ENCODE measurements at places on chromosomes 1 and 21.

- DNase-seq = no peak
Measured at GRCh38 chr1:26220199-26220912, 13.6 kb upstream of the CEP85 start.

DNA sequence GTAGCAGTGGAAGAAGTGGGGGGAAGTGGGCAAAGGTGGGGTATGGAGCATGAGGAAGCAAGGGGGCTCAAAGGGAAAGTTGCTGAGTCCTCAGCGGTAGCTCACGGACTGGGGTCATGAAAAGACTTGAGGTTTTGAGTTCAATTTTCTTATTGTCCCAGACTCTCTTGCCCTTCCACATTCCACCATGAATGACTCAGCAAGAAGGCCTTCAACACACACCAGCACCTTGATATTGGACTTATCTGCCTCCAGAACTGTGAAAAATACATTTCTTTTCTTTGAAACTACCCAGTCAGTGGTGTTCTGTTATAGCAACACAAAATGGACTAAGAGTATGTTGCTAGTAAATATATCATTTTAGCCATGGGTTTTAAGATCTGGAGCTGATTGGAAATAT lies 17.3 kb upstream of the RHBDL2 start:
- DNase-seq = no peak

- DNase-seq = no peak
Measured at GRCh38 chr1:218558271-218558810, 213.2 kb downstream of the TGFB2 start.

- no peak for DNase-seq
Measured at GRCh38 chr1:22849770-22850169, 122.9 kb downstream of the LACTBL1 start.

- no peak for DNase-seq
Measured at GRCh38 chr1:88731475-88732269, 47.6 kb downstream of the PKN2 start.

- peak; percentile 22 for DNase-seq
Measured at GRCh38 chr1:62437273-62437940, 558 bp downstream of the USP1 start.

DNA sequence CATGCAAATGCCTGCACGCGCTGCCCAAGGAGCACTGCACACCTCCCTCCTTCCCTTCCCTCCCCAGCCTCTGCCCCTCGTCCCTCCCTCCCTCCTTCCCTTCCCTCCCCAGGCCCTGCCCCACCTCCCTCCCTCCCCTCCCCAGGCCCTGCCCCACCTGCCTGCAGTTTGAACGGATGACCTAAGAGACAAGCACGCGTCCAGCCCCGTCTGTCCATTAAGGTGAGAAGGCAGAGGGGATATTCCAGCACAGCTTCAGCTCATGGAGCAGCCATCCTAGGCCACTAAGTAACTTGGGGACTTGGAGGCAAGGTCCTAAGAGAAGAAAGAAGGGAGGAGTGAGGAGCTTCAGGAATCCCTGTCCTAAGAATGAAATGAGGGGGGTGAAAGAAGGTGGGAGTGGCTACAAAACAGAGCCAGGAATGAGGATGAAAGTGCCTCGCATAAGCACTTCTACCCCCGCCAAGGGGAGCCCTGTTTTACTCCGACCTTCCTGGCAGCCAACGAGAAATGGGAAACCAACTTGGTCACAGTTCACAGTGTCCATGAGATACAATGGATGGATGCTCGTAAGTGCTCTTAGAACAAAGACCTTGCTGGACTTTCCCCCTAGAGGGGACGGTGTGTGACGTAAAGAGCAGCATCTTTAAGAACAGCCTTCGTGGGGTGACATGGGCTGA lies 21.3 kb upstream of the EFHD2 start:
- no peak for DNase-seq

DNA sequence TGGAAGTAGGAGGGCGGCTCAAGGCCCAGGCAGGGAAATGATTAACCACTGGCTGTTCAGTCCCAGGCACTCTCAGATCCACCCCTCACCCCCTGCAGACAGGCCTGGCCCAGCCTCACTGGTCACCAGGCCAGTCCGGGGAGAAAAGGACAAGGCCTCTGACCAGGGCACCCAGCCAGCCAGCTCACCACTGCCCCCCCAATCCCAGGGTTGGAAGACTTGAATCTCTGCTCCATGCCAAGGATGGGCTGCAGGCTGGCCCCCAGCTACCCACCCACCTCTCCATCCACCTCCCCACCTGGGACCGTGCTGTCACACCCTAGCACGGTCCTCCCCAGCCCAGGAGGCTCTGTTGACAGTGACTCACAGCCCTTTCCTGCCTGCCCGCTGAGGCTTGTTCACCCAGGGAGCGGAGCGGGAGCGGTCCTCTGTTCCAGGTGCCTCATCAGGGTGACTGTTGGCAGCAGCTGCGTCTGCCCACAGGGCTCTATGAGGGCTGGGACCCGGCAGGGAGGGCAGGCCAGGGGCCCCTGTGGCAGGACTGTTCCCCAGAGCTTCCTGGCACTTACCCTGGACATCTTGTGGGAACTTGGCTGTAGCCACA lies 2.2 kb downstream of the LAD1 start:
- no peak for DNase-seq

DNA sequence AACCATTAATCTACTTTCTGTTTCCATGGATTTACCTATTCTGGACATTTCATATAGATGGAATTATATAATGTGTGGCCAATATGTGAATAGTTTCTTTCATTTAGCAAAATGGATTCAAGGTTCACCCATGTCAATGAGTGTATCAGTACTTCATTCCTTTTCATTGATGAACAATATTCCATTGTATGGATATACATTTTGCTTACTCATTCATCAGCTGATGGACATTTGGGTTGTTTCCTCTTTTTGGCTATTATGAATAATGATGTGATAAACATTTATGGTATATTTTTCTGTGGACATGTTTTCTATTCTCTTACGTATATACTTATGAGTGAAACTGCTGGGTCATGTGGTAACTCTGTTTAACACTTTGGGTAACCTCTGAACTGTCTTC lies 97.8 kb downstream of the SCMH1 start:
- DNase-seq = no peak

DNA sequence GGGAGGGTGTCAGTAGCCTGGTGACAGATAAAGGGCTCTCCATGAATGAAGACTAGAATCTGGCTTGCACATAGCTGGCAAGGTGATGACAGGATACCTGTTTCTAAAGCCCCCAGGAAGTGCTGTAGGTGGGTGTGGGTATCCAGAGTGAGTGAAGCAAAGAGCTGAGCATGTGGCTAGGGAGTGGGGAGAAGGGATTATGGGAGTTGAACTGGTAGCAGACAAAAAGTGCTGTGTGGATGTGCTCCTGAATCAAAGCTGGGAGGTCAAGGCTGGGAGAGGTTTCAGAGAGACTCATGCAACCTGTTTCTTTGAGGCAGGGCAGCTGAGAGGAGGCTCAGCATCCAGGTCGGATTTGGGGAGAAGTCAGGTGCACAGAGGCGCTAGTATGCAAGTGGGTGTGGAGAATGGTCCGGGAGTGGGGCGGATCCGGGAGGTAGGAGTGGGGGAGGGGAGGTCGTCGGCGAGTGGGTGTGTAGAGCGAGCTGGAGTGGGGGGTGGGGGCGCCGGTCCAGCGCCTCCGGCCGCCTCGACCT lies 600 bp downstream of the ASTN1 start:
- no peak for DNase-seq

DNA sequence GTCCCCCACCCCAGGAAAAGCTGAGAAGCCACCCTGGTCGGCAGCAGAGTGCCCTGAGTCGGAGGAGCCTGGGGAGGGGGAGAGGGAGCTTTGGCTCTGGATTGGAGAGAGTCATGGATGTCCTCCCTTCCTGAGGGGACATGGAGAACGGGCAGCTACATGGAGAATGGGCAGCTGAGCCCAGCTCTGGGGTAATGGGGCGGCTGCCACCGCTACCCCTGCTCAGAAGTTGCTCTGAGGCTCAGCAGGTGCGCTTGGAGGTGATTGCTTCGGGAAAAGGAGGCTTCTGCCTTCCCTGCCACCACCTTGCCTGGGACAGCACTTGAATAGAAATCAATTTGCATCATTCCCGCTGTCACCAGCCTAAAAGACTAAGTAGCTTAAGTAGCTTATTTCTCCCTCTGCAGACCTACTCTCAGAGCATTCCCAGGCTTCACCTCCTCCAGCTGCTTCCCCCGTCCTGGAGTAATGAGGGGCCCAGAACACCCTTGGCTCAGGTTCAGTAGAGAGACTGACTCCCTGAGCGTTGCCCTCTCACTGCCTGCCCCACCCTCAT lies 8.3 kb downstream of the DISP3 start:
- DNase-seq = no peak

- peak; percentile 84 for DNase-seq
Measured at GRCh38 chr1:244353551-244354091, 98.1 kb downstream of the ADSS2 start.

DNA sequence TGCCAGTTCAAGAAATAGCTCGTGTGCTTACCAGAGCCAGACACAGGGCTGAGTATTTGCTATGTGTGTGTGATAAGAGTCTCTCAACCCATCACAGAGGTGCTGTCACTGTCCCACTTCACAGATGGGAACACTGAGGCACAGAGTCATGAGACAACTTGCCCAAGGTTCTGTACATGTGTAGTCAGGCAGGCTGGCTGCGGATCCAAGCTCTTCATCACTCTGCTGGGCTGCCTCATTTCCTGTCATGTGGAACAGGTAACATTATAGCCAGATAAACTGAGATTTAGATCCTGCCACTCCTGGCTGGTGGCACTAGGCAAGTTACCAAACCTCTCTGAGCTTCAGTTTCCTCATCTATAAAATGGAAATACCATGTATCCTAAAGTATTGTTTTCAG lies 77.8 kb downstream of the ITPKB start:
- DNase-seq = no peak

GRCh38 chr1:160544647-160545046 lies 21.6 kb upstream of the SLAMF6 start:
- DNase-seq = peak; percentile 37

- DNase-seq = no peak
Measured at GRCh38 chr1:77245830-77246229, 26.6 kb upstream of the PIGK start.

DNA sequence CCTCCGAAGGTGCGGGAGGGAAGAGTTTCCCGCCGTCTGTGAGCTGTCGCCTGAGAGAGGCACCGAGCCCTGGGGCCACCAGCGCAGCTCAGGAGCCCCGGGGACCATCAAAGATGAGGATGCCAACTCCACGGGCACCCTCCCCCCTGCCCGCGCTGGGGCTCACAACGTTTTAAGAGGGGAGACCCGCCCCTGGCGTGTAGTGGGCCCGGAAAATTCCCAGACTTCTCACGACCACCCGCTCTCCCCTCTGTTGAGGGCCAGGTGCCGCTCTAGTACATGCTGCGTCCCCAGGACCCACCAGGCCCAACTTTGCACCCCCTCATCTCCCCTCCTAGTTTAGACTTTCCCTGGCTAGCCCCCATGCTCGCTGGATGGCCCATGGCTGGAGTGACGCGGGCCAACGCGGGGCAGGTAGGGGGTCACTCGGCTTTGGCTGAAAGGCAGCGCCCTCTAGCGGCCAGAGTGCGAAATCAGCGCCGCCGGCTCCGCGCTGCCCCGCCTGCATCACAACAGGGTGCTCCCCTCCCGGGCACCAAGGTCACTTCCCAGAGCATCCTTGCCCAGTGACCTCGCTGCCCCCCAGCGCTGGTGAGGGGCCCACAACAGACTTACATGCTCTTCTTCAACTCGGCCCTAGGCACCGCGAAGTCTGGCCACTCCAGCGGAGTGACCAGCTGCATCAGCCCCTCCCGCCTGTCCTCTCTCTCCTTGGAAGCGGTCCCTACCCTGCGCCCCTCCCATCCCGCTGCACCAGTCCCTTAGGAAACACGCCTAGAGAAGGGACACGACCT lies 1.8 kb downstream of the CD160 start:
- DNase-seq = peak; percentile 65

GRCh38 chr1:213852107-213852506 lies 135.7 kb upstream of the PROX1 start:
- no peak for DNase-seq

- DNase-seq = no peak
Measured at GRCh38 chr1:246703581-246703980, 20.6 kb upstream of the SCCPDH start.

GRCh38 chr1:5271264-5271663 lies 616.9 kb downstream of the AJAP1 start:
- DNase-seq = no peak

DNA sequence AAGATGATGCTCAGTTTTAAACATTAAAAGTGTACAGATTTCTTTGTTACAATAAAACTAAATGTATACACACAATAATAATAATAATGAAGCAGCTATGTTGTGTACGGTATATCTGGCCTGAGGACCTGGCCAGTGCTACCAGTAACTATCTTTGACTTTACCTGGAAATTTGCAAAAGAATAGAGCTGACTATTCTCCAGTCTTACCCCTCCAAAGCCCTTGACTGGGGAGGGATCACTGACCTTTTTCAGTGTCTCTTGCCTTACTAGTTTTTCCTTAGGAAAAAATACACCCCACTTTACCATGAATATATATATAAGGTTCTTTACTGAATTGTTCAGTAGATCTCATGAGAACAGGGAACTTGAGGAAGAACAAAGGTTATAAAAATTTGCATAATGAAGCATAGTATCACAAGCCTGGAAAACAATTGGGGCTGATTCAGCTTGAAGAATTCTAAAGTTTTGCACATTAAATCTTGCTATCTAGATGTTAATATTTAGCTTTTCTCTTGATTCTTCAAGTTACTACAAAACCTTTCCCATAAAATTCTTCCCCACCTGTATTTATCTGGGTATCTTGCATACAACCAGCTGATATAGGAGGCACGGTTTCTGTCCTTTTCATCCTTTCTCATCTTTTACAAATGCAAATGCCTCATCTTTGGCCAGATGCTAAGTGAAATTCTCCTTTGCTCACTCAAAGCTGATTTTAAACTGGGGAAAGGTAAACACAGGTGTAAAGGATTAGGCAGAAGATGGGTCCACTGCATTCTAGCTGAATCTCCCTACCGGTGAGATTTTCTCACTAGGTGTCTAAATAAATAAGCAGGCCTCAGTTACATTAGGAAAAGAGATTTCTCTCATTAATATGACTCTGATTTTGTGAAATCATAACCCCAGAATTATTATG lies 25.0 kb upstream of the SLAMF1 start:
- DNase-seq = no peak

DNA sequence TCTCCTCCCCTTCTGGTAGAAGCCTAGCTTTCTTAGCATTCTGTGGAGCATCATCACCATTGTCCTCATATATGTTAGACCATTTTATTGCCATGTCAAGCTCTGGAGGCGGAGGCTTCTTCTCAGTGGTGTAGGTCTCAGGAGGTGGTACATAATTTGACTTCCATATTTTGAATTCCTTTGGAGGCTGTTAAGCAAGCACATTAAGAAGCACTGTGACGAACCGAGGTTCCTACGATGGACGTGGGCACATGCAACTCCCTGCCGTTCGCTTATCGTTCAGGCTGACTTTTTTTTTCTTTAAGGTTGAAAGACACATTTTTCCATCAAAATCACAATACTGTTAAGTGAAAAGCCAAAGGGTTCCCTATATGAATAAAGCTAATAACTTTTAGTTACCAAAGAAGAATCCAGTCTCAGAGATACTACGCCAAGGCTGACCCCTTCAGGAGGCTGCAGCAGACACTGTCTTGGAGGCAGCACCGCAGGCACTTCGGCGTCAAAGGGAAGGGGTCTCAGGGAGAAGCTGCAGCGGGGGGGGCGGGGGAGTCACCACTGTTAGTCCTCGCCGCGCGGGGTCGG lies 835 bp downstream of the C1orf52 start:
- no peak for DNase-seq

- DNase-seq = no peak
Measured at GRCh38 chr1:192053531-192053971, 104.7 kb upstream of the RGS18 start.

All from activated CD4-positive, alpha-beta T cell treated with anti-CD3 and anti-CD28 coated beads, Interleukin-2, Interleukin-4, amounts not matched to agents 100 ng/mL and 50 ng/mL, durations not matched to agents 16 hours and 8 hours (primary cell).